H9 (cell line): ENCODE measurements at places on chromosomes 2 and 18.
A peak's percentile ranks its signal among the peaks of the same experiment; 100 is the strongest.

GRCh38 chr2:98583816-98584618 is 24.3 kb downstream of the COA5 start:
- H3K36me3 ChIP-seq: peaks cover 18% of the 10 kb centered on the region
- H3K4me3 ChIP-seq: no peak overlapping the region
- no peak overlapping the region for H3K27ac ChIP-seq
- no peaks in the 10 kb centered on the region for H3K27me3 ChIP-seq

DNA sequence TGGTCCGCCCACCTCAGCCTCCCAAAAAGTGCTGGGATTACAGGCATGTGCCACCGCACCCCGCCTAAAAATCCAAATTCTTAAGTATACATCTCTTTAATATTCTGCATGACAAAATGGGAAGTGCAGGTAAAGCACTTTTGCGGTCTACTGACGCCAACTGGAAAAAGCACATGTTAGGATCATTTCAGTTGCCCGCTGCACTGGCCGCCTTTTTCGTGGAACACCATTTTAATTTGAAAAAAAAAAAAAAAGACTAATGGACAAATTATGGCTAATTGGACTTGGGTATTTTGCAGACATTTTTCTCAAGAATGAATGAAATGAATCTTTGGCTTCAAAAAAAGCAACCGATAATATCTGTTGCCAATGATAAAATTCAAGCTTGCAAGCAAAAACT is 129.3 kb upstream of the GPC1 start:
- no peak overlapping the region for H3K4me3 ChIP-seq
- H3K27me3 ChIP-seq: no peaks in the 10 kb centered on the region
- H3K36me3 ChIP-seq: no peaks in the 10 kb centered on the region; the same call in 2 of the 3 replicates

- H3K27me3 ChIP-seq: no peaks in the 10 kb centered on the region
- H3K4me1 ChIP-seq: no peaks in the 10 kb centered on the region
- no peaks in the 10 kb centered on the region; the same call in 2 of the 3 replicates for H3K36me3 ChIP-seq
- no peak overlapping the region for H3K27ac ChIP-seq
Measured at GRCh38 chr2:24421668-24422067, 61.3 kb upstream of the ITSN2 start.

DNA sequence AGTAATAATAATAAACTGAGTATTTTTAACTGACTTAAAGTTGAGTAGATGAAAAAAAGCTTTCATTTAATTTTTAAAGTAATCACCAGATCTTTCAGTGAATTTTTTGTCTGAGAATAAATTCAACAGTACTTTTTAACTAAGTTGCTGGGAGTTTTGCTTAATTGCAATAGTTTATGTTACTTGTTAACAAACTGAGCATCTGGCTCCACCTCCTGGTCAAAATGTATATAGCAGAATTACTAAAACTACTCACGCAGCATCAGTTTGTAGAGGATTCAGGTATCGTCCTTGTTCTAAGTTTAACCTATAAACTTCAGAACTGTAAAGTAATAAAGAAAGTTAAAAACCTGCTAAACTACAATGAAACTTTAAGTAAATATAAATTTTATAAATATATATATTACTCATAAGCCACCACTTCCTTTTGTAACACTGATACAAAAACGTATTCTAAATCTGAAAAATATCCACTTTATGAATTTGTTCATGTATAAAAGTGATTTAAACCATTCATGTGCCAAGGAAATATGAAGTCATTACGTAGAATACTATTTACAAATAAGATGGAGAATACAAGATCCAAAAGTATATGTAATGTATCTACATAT is 21.3 kb downstream of the NOL10 start:
- H3K36me3 ChIP-seq: peaks cover 3% of the 10 kb centered on the region; the same call in 2 of the 3 replicates
- H3K4me3 ChIP-seq: no peak overlapping the region
- no peaks in the 10 kb centered on the region for H3K4me1 ChIP-seq
- H3K27ac ChIP-seq: no peak overlapping the region

- no peaks in the 10 kb centered on the region for H3K4me1 ChIP-seq
- no peaks in the 10 kb centered on the region for H3K36me3 ChIP-seq
- DNase-seq: peak; percentile 65
- no peak within 1 kb of the TSS for H3K27ac ChIP-seq
- no peak within 1 kb of the TSS for H3K4me3 ChIP-seq
Measured at GRCh38 chr18:57146956-57147636, at the start of gene BOD1L2. BOD1L2 (plus strand) TSS chr18:57147087; CDS start chr18:57147313, 226 bp downstream.

DNA sequence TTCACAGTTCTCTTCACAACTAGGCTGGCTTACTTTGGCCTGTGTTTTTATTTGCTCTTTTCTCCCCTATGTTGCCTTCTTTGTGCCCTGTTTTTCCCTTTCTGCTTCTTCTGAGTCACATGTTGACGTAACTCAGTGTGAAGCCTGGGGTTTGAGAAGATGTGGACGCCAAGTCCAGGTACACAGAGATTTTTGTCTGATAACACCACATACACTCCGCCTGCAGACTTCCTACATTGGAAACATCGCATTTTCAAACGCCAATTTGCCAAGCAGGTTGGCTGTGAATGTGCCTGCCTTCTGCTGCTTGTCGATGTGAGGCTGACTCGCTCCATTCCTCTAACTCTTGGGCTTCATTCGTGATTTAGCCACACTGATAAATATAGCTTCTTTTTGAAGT is 62.6 kb upstream of the FN1 start:
- no peak overlapping the region for H3K4me3 ChIP-seq
- H3K4me1 ChIP-seq: no peaks in the 10 kb centered on the region
- H3K36me3 ChIP-seq: peaks cover 6% of the 10 kb centered on the region
- no peak overlapping the region for H3K27ac ChIP-seq
- no peak for DNase-seq

- no peaks in the 10 kb centered on the region for H3K27me3 ChIP-seq
- no peaks in the 10 kb centered on the region for H3K36me3 ChIP-seq
- no peak overlapping the region for H3K27ac ChIP-seq
- H3K4me3 ChIP-seq: no peak overlapping the region
- DNase-seq: no peak
Measured at GRCh38 chr2:240299710-240300068, 135.8 kb upstream of the GPC1 start.
